Activated T-helper 1 cell treated with Interleukin-2 at 50 U/mL for 16 hours (primary cell): ENCODE measurements at places on chromosomes 7 and 10.
A peak's percentile ranks its signal among the peaks of the same experiment; 100 is the strongest.

- no peak for DNase-seq
These were observed 286.0 kb downstream of the RNLS start for GRCh38 chr10:88297103-88297502.

DNA sequence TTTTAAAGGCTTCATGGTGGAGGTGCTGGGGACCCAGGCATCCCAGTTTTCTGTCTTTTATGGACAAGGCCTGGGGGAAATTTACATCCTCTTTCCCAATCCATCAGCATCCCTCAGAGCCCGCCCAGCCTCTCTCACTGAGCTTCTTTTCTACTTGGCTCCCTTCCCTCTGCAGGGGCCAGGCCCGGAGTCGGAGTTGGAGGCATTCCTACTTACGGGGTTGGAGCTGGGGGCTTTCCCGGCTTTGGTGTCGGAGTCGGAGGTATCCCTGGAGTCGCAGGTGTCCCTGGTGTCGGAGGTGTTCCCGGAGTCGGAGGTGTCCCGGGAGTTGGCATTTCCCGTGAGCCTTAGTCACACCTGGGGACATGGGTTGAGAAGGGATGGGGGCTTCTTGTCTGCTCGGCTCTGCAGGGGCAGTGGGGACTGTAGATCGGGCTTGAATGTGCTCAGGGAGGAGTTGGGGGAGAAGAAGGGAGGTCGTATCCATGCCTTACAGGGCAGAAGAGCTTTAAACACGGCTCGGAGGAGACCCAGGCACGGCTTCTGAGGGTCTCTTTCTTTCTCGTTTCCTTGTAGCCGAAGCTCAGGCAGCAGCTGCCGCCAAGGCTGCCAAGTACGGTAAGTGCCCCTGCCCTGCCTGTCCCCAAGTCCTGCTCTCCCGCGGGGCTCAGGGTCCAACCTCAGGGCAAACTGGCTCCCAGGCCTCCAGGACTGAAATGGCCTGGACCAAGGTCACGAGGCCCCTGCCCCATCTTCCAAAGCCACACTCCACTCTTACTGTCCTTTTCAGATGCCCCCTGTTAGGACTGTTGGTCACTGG, 27.3 kb upstream of the LIMK1 start:
- no peak for DNase-seq

GRCh38 chr7:127194571-127194970, 58.2 kb downstream of the GRM8 start:
- DNase-seq, result no peak

DNA sequence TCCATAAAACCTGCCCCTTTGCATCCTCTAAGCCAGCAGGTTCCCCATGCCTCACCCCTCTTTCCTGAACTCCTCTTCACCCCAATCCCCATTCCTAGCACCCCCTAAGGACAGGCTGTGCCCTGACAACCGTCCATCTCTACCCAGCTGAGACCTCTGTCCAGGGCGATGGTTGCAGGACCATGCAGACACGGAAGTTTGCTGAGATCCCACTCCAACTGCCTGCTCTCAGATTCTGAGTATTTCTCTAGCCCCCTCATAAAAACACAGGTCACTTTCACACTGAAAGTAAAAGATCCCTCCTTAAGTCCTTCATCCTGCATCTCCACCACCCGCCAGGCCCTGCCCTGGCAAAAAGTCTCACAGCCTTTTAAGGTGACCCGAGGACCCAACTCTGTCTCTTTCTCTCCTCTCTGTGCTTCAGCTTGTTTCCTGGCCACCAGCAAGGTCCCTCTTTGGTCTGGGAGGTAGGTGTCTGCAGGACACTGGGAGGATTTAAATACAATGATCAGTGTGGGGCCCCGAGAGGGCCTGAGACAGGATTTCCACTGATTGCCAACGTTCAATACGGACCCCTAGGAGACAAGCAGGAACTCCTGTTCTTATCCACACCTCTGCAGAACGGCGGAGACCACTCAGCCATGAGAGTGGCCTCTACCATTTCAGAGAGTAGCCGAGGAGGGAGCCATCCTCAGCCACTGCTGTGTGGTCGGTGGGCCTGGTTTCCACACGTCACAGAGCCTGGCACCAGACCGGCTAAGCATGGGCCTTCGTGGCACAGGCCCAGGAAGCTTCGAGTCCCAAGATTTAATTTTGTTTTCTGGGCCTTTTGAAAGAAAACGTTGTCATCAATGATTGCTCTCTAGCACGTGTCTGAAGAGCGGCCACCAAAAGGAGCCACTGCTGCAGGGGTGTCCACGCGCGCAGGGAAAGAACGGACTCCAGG, 27.9 kb downstream of the CALML3 start:
- DNase-seq, result no peak

DNA sequence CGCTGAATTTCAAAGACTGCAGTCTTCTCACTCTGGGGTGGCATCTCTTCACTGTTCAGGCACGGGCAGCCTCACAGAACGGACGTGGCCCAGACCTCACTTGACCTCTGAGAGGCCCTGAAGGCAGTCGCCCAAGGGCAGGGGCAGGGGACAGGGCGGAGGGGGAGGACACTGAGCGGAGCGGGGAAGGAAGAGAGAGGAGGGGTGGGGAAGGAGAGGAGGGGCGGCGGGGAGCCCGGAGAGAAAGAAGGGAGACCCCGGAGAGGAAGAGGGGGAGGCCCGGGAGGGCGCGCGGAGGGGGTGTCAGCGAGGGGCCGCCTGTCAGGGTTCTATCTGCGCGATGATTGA, 58.7 kb upstream of the COMTD1 start:
- no peak for DNase-seq

GRCh38 chr10:5668429-5668828, 2.0 kb upstream of the ASB13 start:
- no peak for DNase-seq

DNA sequence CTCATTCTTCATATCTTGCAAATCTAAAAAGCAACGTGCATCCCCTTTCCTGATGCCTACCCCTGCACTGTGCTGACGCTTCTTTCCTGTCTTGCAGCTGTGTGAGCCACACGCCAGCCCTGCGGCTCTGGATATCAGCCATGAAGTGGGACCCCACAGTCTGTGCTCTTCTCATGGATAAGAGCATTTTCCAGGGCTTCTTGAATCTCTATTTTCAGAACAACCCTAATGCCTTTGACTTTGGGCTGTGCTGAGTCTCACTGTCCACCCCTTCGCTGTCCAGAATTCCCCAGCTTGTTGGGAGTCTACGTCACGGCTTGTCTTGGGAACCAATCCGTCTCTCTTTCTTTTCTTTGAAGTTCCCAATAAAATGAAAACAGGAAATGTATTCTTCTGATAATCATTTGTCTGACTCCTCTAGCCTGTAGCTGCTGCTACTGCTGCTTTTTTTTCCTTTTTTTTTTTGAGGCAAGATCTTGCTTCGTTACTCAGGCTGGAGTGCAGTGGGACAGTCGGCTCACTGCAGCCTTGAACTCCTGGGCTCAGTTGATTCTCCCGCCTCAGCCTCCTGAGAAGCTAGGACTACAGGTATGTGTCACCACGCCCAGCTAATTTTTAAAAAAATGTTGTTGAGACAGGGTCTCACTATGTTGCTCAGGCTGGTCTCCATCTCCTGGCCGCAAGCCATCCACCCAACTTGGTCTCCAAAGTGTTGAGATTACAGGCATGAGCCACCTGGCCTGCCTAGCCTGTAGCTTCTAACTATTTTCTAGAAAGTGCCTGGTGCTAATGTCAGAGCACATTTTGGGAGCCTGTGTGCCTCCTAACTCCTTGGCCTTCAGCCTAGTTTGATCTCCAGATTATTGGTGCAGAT, 30.3 kb downstream of the GSTO2 start:
- no peak for DNase-seq

- peak; percentile 39 for DNase-seq
These were observed 157.2 kb upstream of the ZNF92 start for GRCh38 chr7:65216469-65216868.

GRCh38 chr7:55224810-55225209, 140.3 kb upstream of the LANCL2 start:
- no peak for DNase-seq

GRCh38 chr10:5645944-5646617, 20.3 kb downstream of the ASB13 start:
- DNase-seq, result no peak

DNA sequence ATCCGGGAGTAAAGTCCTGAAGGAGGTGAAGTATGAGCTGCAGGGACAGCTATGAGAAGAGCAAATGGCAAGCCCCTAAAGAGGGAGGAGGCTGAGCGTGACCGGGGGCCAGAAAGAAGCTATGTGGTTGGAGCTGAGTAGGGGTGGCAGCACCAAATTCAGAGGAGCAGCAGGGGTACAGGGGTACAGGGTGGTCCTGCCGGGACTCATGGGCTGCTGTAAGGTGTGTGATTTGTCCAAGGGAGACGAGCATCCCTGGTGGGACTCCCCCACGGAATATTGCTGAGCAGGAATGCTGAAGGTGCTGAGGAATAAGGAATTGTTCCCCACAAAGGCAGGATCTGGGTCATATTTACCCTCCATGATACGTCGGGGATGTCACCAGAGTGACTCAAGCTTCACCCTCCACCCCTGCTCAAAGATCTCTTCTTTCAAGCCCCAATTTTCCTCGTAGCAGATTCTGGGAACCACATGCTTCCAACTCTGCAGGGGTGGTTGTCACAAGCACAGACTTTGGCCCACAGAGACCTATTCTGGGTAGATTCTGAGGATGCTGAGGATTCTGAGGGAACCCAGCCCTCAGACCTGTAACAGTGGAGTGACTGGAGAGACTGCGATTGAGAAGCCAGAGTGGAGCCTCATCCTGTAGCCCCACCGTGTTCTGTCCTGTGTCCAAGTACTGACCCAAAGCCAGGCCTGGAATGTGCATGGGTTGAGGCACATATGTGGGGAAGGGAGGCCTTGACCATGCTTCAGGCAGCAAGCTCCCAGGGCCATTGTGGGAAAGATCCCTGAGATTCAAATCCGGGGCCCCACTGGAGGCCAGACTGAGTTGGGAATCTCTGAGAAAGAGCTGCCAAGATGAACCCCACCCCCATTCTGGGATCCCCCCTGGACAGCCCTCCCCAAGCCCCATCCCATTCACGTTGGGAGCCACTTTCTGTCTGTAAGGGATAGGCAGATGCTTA, 4.2 kb downstream of the SFTPD start:
- no peak for DNase-seq

- no peak for DNase-seq
These were observed 2.7 kb downstream of the CALD1 start for GRCh38 chr7:134782121-134782623.

DNA sequence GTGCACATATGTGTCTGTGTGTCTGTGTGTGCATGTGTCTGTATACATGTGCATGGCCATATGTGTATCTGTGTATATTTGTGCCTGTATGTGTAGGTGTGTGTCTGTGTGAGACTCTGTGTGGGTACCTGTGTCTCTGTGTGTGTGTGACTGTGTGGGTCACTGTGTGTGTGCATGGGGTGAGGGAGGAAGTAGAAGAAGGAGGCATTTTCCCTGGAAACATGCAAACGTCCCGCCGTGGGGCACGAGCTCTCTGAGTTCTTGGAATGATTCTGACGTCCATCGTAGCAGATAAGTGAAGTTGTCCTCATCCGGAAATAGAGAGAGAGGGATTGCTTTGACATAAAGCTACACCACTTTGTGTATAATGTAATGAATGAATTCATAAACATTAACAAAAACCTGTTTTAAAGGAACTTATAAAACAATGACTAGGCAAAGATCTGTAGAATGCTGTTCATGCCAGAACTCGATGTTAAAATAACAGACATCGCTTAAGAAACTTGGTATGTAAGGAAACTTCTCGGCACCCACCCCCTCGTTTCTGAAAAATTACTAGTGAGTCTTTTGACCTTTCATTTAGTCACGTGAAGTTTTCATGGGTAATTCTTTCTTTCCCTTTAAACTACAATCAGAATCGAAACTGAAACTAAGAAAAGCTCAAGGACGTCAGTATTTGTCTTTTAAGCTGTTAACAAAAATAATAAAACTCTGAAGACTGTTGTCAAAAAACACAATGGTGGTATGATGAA, 43.6 kb upstream of the KLF6 start:
- no peak for DNase-seq

- no peak for DNase-seq
These were observed 436.8 kb upstream of the FOXK1 start for GRCh38 chr7:4245135-4245865.

- DNase-seq, result no peak
These were observed 24.3 kb upstream of the DOCK1 start for GRCh38 chr10:126880926-126881325.

DNA sequence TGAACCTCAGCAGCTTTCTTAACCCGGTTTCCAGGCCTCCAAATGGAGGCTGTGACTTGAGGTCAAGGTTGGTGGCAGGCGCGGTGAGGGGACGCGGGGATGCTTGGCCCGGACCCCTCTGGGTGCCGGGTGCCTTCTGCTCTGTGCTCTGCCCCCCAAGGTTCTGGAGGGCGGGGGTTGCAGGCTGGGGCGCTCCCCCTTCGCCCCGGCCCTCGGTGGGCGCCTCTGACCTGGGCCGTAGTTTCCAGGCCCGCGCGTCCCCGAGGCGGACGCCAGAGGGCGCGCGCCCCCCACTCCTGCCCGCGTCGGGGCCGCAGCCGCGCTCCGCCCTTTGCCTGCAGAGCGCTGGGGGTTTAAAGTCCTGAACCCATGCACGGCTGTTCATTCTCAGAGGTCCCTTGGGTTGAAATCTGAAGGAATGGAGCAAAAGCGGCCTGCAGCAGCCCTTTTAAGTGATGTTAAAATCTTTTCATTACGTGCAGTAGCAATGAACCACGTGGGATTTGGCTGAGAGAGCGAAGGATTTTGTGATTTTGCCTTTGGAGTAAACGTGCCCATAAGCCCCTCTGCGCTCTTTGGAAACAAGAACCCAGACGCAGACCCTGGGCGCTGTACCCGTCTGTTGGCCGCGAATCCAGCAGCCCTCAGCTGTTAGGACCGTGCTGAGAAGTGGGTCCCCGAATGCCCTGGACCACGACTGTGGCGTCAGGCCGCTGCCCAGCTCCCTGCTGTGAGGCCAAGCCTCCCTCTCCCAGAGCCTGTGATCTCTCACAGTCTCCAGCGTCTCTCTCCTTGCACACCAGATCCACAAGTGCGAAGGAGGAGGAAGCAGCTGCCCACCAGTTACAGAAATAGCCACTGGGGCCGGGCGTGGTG, 135.0 kb downstream of the ACTR3B start:
- DNase-seq, result no peak

DNA sequence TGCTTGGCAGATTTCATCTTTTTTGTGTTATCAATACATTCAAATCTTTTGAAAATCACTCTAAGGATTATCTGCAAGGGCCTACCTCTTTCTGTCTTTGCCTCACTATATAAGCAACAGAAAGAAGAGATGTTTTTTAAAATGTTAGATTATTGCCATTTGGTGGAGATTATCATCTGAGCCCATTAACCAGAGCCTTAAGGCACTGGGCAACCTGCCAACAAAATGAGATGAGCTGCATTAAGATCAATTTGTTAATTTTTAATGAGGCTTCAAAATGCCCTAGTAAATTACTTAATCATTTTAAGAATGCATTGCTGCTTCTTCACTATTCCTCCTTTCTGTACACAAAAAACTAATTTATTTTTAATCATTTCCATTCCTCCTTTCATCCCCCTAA, 314.1 kb downstream of the SNX13 start:
- DNase-seq, result no peak

DNA sequence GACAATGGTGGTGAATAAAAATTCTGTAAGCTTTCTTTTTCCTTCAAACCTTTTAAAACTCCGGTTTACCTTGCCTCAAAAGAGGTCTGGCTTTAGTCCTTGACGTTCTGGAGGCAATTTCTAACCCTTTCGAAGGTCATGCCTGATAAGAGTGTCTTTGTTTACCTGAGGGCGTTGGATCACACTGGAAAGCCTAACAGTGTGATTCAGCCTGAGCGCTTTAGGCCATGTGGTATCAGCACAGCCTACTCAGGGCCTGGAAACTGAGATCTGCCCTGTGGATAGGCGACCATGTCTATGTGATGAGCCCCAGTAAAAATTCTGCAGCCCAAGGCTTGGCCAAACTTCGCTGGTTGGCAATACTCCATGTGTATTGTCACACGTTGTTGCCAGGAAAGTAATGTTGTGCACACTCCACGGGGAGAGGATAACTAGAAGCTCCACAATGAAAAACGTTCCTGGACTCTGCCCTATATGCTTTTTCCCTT, 10.7 kb downstream of the CCDC6 start:
- no peak for DNase-seq
